ENCODE measurements at places on chromosomes 16 and 17.

GRCh38 chr16:2295056-2295798 lies 27.3 kb upstream of the RNPS1 start:
- H3K36me3 ChIP-seq = no peaks in the 10 kb centered on the region
- no peak overlapping the region for H3K4me3 ChIP-seq
- no peaks in the 10 kb centered on the region for H3K4me1 ChIP-seq
- DNase-seq = peak; percentile 27
- no peak overlapping the region for H3K27ac ChIP-seq
- H3K27me3 ChIP-seq = peaks cover 62% of the 10 kb centered on the region

- H3K36me3 ChIP-seq = no peaks in the 10 kb centered on the region
- no peaks in the 10 kb centered on the region for H3K4me1 ChIP-seq
- no peaks in the 10 kb centered on the region for H3K27me3 ChIP-seq
- H3K27ac ChIP-seq = no peak overlapping the region
These were observed 65.6 kb upstream of the TOM1L1 start for GRCh38 chr17:54835015-54835414.

DNA sequence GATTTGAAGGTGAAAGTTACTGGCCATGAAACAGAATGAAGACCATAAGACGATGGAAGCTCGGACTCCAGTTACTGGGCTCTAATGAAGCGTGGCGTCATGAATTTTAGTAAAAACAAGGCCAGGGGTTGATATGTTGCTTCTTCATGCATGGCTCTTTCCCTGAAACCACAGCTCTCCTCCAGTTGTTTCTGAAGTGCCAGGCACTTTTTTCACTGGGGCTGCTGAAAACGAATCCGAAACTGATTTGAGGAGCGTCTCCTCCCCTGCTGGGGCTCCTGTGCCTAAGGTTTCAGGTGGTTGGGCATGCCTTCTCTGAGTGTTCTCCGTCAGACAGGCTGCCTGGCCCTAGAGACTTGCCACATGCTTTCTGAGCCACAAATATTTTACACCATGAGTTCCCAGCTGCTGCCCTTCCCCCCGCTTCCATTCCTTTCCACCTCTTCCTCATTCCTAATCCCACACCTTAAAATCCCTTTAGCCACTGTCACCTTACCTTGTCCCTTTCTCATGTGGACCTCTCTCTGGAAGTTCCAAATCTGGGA lies 3.7 kb upstream of the MYL4 start:
- peak; percentile 95 for DNase-seq
- H3K36me3 ChIP-seq = no peaks in the 10 kb centered on the region
- peak overlapping the region; percentile 94 for H3K27ac ChIP-seq
- no peaks in the 10 kb centered on the region for H3K27me3 ChIP-seq

- no peaks in the 10 kb centered on the region for H3K4me1 ChIP-seq
- H3K27ac ChIP-seq = no peak overlapping the region
- peaks cover 78% of the 10 kb centered on the region for H3K27me3 ChIP-seq
- no peak overlapping the region for H3K4me3 ChIP-seq
- DNase-seq = no peak
These were observed 210.3 kb upstream of the FOXF1 start for GRCh38 chr16:86299882-86300610.

DNA sequence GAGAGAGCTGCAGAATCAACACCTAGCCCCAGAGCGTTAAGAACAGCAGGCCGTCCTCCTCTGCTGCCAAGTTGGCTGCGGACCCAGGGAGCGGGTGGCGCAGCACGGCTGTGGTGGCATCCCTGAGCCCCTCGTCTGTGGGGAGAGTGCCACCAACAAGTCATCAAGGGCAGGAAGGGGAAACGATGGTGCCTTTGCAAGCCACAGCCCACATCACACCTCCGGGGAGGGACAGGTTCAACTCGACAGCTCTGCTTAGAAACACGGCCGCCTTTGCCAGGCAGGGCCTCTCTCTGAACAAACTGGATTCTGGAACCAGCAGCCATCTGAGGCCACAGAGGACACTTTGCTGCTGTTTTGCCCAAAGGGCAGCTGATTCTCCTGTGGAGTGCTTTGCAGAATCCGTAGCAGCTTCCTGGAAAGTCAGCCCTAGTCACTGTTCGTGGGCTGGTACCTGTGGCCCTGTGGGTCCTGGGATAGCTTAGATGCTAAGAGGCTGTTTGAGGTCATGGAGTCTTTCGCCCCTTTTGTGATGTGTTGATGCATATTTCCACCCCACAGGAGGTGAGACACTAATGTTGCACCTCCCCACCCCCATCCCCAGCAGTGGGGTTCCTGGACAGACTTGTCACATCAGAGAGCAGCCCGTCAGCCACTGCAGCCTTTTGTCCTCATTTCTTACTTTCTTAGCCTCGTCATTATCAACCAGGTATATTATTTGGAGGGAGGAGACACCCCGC lies 270.6 kb downstream of the CPPED1 start:
- DNase-seq = no peak
- no peaks in the 10 kb centered on the region for H3K27me3 ChIP-seq
- no peak overlapping the region for H3K27ac ChIP-seq
- no peaks in the 10 kb centered on the region for H3K4me1 ChIP-seq

DNA sequence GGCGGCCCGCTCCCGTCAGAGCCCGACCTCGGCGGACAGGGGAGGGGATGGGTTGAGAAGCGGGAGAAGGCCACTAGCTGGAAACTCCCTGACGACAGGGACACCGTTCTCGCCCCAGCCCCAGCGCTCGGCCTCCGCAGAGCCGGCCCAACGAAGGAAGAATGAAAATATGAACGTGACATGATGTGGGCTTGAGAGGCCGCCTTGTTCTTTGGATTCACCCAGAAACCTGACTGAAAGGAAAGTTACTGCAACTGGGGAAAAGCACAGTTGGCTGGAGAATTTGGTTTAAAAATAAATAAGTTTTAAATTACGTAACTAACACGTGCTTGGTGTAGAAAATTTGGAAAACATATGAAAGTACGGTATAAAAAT lies 21.1 kb downstream of the NPTX1 start:
- peaks cover 16% of the 10 kb centered on the region for H3K4me1 ChIP-seq
- H3K36me3 ChIP-seq = no peaks in the 10 kb centered on the region
- H3K27me3 ChIP-seq = peaks cover 80% of the 10 kb centered on the region

- H3K4me1 ChIP-seq = no peaks in the 10 kb centered on the region
- H3K4me3 ChIP-seq = no peak overlapping the region
- H3K27me3 ChIP-seq = no peaks in the 10 kb centered on the region
- H3K27ac ChIP-seq = no peak overlapping the region
These were observed 4.8 kb downstream of the ABCA10 start for GRCh38 chr17:69223809-69224208.

- H3K4me3 ChIP-seq = no peak overlapping the region
- H3K27me3 ChIP-seq = no peaks in the 10 kb centered on the region
- DNase-seq = no peak
These were observed 99.9 kb upstream of the CCL2 start for GRCh38 chr17:34154961-34155730.

All from MM.1S (cell line).